ENCODE measurements at places on chromosomes 2 and 18. TPM values are rescaled to one million over a fixed set of nuclear protein-coding genes. Genes with fewer than 3 reads are reported as not detected.

- DNase-seq = no peak
Observed at GRCh38 chr2:228917220-228917619, 353.9 kb downstream of the PID1 start.

DNA sequence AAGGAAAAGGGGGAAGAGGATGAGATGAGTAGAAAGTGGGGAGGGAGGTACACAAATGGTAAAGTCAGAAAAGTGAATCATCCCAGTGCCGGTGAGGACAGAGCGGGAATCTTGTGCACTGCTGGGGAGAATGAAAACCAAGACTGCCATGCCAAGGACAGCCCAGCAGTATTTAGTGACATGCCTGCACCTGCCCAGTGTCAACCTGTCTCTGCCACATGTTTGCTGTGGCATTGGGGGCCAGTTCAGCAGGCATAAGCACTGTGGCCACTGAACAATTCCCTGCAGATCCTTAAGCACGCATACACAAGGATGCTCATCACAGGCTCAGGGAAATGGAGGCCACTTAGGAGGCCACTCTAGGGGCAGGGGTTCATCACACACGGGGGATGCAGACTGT is 5.2 kb upstream of the KCNK3 start:
- DNase-seq = no peak

Gene MPHOSPH10
- total RNA-seq = 21.7 TPM

Gene GPR35
- total RNA-seq = 0.12 TPM

Gene CHST9
- not detected for total RNA-seq

- no peak for DNase-seq
Observed at GRCh38 chr2:129936334-129936934, 43.0 kb upstream of the RAB6C start.

DNA sequence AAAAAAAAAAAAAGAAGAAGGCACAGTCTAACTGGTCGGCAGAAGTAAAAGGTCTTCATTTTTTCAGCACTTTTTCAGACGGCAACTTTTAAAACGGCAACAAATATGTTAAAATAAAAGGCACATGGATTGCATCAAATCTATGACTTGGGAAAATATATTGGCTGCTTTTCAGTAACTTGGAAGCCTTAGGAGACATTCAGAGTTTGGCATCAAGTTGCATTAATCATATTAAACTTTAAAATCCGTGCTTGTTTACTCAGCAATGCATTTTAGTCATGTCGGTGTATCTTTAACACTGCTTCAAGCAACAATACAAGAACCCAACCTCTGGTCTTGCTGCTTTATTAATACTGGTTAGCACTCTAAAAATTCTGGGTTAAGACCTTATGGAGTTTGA is 111.1 kb downstream of the MEP1B start:
- DNase-seq = no peak

Gene IL36B
- total RNA-seq = not detected

Gene CD226
- total RNA-seq = 0.49 TPM

DNA sequence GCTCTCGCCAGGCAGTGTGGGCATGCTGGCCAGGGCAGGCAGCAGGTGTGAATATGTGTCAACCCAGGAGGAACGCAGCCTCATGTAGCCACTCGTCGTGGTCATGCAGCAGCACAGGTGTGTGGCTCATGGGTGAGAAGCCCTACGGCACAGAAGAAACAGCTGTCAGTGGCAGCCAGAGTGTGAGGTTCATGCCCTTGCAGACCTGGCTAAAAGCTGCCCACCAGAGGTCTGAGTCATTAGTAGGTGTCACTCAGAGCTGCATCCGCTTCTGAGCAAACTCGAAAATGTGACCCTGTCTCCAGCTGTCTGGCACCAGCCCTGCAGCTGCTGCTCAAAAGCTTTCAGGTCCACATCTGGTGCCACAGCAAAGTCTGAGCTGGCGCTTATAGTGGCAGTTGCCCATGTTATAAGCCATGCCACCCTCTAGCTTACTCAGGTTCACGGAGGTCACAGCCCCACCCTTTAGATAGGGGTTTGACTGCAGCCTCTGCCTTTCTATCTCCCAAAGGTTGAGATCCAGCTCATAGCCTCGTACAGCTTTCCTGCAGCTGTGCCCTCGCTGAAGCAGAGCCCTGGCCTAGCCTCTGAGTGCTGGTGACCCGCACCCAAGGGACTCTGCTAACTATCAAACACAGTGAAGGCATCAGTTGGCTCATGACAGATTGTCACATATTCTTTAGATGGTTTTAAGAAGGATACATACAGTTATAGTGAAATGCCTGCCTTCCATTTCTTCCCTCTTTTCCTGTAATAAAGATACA is 195.0 kb downstream of the CCDC102B start:
- no peak for DNase-seq

- peak; percentile 41 for DNase-seq
Observed at GRCh38 chr2:175180701-175181103, 808 bp downstream of the ATP5MC3 start.

DNA sequence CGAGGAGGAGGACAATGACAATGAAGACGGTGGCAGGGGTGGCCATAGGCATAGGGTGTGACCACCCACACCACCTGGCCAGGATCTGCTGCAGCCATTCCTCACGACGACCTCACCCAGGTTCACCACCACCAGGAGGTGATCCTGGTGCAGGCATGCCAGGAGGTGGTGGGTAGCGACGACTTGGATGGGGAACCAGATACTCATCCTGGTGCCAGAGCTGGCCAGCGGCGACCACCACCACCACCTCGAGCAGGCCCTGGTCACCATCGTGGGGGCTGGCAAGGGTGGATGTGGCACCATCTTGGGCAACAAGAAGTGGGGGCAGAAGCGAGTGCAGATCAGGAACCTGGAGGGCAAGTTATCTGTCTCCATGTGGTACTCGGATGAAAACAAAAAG is 117.1 kb upstream of the NXPH2 start:
- no peak for DNase-seq

DNA sequence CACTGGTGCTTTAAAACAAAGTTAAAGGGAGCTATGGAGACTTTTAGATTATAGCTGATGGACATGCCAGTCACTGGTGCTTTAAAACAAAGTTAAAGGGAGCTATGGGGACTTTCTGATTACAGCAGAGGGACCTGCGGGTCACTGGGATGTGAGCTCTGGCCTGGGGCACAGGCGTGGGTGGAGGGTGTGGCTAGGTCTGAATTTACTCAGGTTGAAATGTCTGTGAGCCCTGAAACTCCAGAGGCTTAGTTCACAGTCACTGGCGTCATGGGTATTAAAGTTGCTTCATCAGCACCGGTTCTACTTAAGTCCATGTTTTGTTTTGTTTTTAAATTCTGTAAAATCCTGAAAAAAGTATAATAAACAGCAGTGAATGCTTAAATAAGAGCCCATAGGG is 49.0 kb upstream of the TMEM18 start:
- DNase-seq = no peak

- DNase-seq = no peak
Observed at GRCh38 chr2:106537047-106537446, 49.9 kb downstream of the CD8B2 start.

DNA sequence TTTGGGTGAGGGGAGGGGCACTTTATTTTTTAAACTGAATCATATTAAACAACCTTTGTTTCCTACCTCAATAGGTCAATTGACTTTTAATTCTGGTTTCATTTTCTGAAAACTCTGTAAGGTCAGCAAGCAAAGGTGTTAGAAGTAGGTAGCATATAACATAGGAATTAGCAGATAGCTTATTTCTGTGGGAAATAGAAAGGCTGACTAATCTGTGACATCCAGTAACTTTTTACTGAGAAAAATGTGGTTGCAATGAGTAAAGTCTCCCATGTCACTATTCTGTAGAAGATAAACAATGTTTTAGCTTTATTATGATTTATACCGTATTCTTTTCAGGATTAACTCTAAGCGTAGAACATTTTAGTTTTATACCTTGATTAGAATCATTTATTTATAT is 240.4 kb downstream of the PLCL1 start:
- no peak for DNase-seq

GRCh38 chr2:83280391-83280790 is 1178.7 kb downstream of the SUCLG1 start:
- DNase-seq = no peak

GRCh38 chr2:144049137-144049536 is 470.8 kb downstream of the ZEB2 start:
- DNase-seq = no peak

- peak; percentile 66 for DNase-seq
Observed at GRCh38 chr2:240322231-240322955, 113.1 kb upstream of the GPC1 start.

Gene KCNG2
- not detected for total RNA-seq

DNA sequence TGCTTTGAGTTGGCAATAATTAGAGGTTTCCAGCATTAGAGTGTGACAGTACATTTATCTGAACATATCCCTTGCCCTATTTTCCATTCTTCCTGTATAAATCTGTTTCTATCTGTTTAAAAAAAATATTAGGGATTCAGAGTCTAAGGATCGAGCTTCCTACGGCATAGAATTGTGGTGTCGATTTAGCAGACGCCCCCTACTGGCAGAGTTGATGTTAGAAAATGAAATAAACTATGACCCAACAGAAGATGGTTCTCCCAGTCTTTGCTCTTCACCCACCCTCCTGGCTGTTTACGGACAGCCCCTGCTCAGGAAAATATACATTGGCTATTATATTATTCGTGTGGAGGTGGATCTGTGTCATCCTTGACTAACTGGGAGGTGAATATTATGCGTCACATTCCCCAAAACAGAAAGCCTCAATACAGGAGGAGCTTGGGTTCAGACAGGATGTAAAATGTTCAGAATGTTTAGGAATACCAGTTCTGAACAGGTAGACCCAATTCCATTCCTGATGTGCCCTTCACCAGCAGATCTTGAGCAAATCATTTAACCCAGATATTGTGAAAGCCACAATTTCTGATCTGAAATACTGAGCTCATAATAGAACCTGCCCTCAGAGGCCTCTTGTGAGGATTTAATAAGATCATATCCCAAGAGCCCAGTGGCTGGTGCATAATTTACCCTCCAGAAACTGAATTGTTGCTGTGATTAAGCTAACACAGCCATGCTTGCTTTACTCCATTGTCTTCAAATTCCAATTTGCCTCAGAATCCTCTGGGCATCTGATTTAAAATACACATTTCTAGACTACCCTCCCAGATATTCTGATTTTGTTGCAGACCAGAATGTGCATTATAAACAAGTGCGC is 10.8 kb upstream of the ERMN start:
- DNase-seq = peak; percentile 46

DNA sequence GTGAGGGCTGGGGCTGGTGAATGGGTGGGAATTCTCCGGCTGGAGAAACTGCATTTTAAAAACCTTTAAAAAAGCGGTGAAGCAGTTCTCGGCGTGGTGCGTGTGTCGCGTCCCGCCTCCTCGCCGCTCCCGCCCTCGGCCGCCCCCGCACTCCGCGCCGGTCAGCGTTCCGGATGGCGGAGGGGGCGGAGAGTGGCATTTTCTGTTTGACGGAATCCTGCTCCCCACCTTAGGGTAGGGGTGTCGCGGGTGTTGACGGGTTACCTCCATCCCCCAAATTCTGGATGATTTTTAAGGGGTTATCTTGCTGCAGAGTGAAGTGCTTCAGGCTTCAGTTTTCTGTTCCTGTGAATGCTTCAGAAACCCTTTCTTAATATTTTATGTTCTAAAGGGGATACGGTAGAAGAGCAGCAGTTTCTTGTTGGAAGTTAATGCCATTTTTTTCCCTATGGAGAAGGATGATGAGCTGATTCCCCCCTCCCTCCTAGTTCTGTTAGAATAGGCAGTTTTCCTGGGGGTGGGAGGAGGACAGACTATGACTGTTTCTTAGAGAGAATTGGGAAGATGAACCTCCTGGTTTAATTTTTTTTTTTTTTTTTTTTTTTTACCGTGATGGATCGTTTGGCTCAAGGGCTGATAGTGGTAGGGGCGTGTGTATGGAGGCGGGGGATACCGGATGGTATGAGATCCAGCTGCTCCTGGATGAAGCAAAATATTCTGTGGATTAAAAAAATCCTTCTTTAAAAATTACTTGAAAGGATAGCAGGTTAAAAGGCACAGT is 756 bp downstream of the ABI2 start:
- DNase-seq = peak; percentile 56

- DNase-seq = no peak
Observed at GRCh38 chr18:54169431-54170403, 54.8 kb downstream of the MBD2 start.

GRCh38 chr2:233457356-233457755 is 103.1 kb downstream of the DGKD start:
- DNase-seq = no peak

DNA sequence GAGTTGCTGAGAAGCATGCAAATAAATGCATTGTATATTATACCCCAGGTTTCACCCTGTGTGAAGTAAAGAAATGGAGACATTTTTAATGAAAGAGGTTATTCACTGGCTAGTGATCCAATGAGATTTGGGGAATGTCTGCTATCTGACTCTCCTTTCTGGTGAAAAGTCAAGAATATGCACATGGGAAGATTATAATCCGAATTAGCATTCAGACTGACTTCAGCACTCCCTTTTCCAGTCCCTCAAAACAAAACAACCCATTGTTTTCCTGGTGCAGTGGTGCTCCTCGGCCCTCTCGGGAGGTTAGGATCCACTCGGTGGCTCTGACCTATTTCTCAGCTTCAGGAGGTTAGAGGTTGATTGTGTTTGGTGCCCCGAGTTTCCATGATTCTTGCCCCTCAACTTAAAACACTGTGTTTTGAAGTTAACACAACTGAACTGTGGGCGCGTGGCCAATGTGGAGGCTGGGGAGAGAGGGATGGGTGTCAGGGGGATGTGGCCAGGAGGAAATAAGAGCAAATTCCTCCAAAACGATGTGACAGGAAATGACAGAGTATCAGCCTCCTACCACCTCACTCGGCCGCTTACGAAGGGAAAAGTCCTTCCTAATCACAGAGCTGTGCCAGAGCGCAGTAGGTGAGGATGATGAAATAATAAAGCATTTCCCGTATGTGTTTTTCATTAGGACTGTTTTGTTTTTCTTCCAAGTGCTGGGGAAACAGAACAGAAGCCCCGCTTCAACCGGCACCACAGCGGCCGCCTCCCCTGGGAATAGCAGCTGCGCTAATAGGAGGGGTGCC is 440.1 kb downstream of the MTX2 start:
- no peak for DNase-seq
